ENCODE measurements at places on chromosomes 16 and 17.

DNA sequence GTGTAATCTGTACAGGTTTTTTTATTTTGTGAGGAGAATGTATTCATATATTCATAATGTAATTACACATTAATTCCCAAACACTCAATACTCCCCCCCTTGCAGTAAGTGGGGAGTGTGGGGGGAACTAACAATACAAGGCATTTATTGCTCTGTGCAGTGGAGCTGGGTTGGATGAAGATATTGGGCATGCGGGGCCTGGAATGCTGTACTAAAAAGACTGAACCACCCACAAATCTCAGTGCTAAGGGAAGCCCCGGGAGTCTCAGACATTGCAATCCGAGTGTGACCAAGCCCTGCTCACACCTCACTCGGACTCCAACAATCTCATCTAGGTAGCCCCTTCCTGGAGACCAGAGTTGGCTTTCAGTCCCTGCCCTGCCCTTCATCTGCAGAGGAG, 6.0 kb downstream of the PLLP start:
- DNase-seq, result no peak

DNA sequence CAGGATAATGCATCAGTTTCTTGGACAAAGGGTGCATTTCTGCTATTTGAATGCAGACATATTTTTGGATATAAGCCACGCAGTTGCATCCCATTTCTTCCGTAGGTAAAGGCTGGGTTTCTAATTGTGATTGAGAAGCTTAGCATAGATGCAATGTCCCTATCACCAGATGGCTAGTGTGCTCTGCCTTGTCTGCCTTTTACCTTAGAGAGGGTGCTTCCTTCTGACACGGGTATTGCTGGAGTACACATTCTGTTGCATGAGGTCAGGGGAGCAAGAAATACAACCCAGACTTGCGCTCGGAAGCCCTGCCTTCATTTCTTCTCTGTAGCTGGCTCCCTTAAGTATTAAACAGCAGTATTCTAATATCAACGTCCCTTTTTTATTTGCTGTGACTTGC, 337.4 kb downstream of the WWOX start:
- no peak for DNase-seq

DNA sequence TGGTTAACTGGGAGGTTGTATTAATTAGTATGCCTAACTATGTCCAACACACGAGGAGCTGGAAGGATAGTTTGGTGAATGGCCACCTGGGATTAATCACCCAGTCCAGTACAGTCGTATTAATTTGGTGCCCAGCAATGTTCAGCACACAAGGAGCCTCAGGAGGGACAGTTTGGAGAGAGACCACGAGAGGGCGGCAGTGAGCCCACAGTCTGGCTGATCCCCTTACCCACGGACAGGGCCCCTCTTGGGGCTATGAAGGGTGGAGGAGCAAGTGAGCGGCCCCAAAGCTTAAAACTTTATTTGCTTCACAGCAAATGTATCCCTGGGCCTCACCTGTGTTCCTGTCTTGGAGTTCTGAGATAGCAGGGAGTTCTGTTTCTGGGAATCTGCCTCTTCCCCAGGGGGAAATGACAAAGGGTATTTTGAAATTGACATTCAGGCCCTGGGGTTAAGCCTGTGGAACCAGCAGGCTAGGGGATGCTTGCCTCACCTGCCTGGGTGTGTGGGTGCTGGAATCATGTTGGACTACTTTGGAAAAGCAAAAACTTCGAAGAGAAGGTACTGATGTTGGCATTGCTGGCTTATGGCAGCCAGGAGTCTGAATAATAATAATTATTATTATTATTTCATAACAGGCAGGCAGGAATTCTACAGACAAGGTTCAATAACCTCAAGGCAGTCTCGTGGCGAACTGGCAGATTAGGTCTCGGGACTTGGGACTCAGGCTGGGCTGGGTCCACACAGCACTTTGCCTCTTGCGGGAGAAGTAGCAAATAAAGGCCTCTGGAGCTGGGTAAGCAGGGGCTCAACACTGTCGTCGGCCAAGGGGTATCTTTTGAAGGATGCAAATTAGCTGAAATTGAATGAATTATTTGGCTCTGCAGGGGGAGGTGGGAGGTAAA, 227.6 kb upstream of the ASIC2 start:
- no peak for DNase-seq

- no peak for DNase-seq
Measured at GRCh38 chr16:79842197-79842596, 241.7 kb upstream of the MAF start.

DNA sequence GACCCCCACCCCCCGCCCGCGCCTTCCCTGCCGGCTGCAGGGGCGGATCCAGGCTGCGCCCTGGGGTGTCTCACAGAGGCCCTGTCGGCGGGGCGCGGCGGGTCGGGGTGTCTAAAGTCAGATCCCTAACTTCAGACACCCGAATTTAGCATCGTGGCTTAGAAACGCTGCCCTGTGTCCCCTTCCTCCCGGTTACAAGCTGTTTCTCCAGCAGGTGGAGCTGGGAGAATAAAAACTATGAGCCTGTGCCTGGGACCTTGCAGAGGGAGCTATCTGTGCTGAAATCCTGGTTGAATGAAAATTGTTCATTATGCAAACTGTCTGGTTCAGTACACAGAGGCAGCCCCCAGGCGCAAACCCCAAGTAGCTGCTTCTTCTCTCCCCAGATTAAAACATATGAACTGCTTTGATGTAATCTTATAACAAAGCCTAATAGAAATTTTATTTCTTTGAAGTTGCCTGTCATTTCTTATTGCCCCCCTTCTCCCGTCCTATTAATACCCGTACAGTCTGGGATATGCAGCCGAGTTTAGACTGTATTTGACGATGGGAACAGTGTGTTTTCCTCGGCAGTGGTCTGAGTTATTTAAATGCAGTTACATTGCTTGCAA, 79.0 kb downstream of the RPA1 start:
- DNase-seq, result no peak

- no peak for DNase-seq
Measured at GRCh38 chr17:19986941-19987861, 9.6 kb upstream of the AKAP10 start.

Measured in activated CD8-positive, alpha-beta memory T cell treated with anti-CD3 and anti-CD28 coated beads for 4 hours (primary cell).